ENCODE measurements at places on chromosomes 1 and 21.

GRCh38 chr1:84090447-84091245 is 53.4 kb upstream of the PRKACB start:
- peak; percentile 15 for DNase-seq

DNA sequence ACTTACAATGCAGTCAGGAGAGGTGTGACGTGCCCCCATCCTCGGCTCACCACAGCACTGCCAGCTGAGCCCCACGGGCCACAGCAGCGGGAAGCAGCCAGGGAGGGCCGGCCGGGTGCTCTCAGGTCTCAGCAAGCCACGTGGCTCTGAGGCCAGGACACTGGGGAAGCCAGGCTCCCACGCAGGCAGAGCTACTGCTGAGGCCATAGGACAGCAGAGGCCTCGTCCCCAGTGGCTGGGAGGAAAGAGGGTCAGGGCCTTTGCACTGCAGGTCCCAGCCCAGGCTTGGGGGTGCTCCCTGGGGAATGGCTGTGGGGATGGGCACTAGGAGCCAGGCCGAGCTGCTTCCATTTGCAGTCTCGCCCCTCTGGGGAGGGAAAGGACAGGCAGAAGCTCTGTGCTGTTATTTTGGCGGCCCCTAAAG is 5.8 kb downstream of the LRRC47 start:
- DNase-seq = no peak

- no peak for DNase-seq
These were observed 64.0 kb downstream of the ITPKB start for GRCh38 chr1:226674892-226675714.

- no peak for DNase-seq
These were observed 148.6 kb downstream of the GRIK3 start for GRCh38 chr1:36885540-36886357.

- DNase-seq = no peak
These were observed 464.5 kb upstream of the RGS18 start for GRCh38 chr1:191693797-191694196.

GRCh38 chr1:55822891-55823290 is 607.7 kb upstream of the USP24 start:
- no peak for DNase-seq

DNA sequence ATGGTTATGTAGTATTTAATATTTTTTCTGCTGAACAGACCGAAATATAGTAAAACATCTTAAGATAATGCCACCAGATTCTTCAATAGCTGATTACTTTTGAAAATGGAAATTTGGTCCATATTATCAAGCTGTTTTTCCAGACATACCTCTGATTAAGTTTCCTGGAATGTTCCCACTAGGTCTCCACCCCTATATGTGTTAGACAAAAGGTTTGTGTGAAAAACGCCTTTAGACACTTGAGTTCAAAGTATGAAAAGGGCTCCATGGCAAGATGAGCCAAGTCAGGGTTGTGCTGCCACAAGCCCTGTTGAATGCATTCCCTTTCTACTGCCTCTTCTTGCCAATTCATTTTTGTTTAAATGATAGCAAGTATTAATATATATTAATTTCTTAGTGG is 52.7 kb downstream of the ZBTB17 start:
- DNase-seq = peak; percentile 86

- DNase-seq = no peak
These were observed 118.5 kb downstream of the ESRRG start for GRCh38 chr1:216604771-216605170.

- DNase-seq = no peak
These were observed 16.2 kb upstream of the MYOG start for GRCh38 chr1:203101813-203102634.

DNA sequence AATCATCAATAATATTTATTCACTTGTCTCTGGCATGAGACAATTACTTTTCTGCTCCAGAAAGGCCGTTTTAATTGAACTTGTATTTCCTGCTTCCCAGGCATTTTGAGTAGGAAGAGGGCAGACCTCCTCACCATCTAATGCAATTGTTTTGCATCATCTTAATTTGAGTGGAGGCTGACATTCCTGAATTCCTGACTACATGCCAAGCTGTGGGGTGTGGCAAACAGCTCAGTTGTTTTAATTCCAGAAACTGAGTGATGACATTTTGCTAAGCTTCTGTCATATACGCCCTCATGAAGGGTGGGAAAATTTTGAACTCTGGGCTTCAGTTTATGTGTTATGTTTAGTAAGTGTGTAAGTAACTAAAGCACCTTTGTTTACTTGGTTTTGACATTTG is 125.4 kb upstream of the USP25 start:
- DNase-seq = peak; percentile 78

DNA sequence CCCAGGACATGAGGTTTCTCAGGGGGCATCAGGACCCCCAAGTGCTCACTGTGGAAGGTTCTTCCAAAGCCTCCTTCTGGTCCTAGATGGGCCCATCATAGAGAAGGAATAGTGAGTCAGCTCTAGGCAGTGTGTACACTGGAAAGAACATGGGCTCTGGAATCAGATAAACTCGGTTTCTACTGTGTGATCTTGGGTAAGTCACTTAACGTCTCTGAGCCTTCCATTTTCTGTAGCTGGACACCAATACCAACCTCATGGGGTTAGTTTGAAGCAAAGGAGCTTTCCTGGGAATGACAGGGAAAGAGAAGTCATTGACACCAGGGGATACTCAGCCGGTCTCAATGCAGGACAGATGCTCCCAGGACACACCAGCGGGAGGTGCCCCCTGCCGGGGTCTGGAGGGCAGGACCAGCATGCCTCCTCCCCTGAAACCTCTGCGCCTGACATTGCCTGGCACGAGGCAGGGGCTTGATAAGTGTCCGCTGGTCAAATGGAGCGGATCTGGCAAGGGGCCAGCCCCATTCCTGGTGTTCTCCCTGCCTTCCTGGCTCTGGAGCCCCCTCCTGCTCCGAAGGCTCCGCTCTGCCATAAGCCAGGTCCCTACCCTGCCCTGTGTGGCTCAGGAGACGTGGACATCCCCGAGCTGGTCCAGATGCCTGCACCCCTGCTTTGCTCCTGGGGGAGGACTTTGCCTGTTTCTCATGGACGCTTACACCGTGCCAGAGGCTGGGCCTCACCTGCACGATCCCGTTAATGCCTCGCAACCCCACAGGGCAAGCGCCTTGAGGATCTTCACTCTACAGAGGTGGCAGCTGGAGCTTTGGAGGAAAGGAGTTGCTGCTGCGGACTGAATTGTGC is 52.8 kb downstream of the EDN2 start:
- no peak for DNase-seq

- peak; percentile 70 for DNase-seq
These were observed 519.2 kb upstream of the ZP4 start for GRCh38 chr1:238409932-238410331.

- DNase-seq = no peak
These were observed 26.3 kb upstream of the BCAR3 start for GRCh38 chr1:93707956-93708355.

DNA sequence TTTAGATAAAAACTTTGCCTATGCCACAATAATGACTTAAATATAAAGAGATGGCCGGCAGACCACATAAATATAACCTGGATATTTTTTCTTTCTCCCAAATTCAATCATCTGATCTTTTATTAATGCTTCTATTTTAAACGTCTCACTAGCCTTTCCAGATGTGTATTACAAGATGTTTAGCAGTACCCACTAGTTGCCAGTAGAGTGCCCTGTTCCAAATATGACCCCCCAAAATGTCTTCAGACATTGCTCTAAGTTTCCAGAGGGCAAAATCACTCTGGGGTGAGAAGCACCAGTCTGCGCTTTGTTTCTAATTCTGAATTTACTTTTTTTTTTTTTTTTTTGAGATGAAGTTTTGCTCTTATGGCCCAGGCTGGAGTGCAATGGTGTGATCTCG is 268.1 kb downstream of the GRIK1 start:
- DNase-seq = no peak

GRCh38 chr1:222783051-222783450 is 31.8 kb upstream of the DISP1 start:
- no peak for DNase-seq

- DNase-seq = peak; percentile 75
These were observed 9.9 kb upstream of the CDCA8 start for GRCh38 chr1:37682334-37682987.

- DNase-seq = peak; percentile 8
These were observed 3.3 kb downstream of the C21orf58 start for GRCh38 chr21:46320331-46320801.

DNA sequence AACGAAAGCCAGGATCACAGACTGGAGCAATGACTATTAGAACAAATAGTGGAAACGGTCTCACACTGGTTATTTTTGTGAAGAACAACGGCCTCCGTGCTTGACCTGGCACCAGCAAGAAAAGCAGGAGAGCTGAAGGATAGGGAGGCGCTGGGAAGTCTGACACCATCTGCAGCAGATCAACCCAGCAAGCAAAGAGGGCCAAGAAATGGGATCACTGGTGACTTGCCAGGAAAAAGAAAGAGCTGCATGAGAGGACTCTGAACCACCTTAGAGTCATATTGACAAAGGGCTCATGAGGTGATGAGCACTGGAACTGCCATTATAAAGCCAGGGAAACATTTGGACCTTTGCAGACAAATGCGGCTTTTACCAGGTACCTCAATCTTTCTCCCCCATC is 25.0 kb downstream of the MTOR start:
- no peak for DNase-seq

DNA sequence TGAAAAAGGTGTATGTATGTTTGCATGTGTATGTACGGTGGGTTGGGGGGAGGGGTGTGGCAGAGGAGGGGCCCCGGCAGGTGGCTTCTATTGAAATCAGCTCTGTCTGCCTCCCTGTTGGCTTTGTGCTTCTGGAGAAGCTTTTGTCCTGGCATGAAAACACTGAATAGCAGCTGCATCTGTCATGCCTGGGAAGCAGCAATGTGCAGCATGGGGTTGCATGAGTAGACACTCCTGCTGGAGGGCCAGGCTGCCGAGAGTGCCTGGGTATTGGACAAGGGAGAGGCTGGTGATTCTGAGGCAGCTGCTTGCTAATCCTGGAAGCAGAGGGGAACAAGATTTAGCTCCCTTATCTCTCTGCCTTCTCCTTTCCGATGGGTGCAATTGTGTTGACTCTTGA is 20.5 kb downstream of the MAPKAPK2 start:
- peak; percentile 68 for DNase-seq

DNA sequence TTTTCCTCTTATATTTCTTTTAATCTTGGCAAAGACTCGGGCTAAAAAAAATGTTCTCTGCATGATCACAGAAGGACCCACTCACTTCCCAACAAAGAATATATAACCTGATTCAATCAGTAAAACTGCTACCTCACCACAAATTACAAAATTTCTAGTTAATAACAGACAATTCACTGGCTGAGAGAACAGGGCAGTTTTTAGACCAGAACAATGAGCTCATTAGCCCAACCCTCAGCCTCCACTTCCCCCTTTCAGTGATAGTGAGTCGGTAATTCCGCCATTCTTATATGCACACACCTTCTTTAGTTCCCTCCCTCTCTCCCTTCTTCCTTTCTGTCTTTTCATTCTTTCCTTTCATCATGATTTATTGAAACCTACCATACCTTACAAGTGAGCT is 8.9 kb downstream of the SIPA1L2 start:
- DNase-seq = no peak

DNA sequence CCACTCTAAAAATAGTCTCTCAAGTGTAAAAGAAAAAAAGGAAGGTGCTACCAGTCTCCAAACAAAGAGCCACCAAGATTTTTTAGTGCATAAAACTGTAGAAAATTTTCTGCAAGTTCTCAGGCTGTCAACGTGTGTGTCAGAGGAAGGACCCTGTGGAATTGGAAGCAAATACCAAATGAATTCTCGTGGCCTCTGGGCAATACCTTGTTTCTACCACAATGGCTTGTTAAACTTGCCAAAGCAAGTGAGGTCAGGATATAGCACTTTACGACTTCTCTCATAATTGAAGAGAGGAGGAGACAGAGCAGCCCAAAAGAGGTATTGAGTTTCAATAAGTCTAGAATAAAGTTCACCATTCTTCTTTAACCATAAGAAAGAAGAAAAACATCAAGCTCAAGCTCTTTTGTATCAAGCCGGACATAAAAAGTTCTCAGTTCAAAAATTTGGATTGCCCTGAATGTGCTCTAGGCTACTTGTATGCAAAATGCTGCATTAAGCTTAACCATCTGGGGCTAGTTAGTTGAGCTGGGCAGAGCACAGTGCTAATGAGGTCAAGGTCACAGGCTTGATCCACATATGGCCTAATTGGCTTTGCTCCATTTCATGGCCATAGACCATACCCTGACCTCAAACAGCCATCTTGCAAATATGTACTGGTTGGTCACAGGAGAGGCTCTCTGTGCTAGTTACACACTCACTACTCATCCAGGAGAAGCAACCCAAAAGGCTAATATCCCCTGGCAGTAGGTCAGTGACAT is 60.5 kb downstream of the TBX15 start:
- no peak for DNase-seq

GRCh38 chr1:202143768-202144401 is 652 bp downstream of the ARL8A start:
- no peak for DNase-seq

DNA sequence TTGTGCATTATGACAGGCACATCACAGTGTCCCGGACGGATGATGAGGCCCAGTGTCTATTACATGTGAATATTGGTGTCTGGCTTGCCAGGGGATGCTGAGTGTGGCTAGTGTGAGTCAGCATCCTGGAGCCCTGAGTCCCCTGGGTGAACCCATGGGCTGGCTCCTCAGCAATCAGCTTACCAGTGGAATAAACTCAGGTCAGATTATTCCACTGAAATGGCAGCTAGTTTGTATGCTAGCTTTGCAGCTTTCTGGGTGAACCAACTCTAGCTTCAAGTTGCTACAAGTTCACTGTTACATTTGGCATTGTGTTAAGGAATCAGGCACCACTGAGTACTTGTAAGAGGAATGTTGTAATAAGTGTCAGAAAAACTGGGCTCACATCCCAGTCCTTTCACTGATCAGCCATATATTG is 23.9 kb upstream of the RPTN start:
- DNase-seq = peak; percentile 88

DNA sequence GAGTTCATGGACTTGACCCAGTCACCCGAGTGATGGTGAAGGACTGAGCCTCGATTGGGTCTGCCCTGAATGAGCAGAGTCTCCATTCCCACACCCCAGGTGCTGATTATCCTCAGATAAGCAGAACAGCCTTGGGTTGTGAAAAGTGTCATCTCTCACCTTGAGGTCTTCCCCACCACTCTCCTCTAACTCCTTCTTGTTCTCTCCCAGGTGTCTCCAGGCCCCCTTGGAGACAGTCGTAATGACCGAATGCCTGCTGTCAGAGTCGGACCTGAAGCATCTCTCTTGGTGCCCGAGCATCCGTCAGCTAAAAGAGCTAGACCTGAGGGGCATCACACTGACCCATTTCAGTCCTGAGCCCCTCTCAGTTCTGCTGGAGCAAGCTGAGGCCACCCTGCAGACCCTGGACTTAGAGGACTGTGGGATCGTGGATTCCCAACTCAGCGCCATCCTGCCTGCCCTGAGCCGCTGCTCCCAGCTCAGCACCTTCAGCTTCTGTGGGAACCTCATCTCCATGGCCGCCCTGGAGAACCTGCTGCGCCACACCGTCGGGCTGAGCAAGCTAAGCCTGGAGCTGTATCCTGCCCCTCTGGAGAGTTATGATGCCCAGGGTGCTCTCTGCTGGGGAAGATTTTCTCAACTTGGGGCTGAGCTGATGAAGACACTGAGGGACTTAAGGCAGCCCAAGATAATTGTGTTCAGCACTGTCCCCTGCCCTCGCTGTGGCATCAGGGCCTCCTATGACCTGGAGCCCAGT is 3.4 kb downstream of the PRAMEF12 start:
- no peak for DNase-seq

- DNase-seq = no peak
These were observed 18.7 kb upstream of the PPP1R8 start for GRCh38 chr1:27811741-27812500.

All from cardiac fibroblast (primary cell).